Right atrium auricular region (tissue), 2 donors: ENCODE measurements at places on chromosomes 12 and 14. TPM values are rescaled to one million over a fixed set of nuclear protein-coding genes. Genes with fewer than 3 reads are reported as not detected.

DNA sequence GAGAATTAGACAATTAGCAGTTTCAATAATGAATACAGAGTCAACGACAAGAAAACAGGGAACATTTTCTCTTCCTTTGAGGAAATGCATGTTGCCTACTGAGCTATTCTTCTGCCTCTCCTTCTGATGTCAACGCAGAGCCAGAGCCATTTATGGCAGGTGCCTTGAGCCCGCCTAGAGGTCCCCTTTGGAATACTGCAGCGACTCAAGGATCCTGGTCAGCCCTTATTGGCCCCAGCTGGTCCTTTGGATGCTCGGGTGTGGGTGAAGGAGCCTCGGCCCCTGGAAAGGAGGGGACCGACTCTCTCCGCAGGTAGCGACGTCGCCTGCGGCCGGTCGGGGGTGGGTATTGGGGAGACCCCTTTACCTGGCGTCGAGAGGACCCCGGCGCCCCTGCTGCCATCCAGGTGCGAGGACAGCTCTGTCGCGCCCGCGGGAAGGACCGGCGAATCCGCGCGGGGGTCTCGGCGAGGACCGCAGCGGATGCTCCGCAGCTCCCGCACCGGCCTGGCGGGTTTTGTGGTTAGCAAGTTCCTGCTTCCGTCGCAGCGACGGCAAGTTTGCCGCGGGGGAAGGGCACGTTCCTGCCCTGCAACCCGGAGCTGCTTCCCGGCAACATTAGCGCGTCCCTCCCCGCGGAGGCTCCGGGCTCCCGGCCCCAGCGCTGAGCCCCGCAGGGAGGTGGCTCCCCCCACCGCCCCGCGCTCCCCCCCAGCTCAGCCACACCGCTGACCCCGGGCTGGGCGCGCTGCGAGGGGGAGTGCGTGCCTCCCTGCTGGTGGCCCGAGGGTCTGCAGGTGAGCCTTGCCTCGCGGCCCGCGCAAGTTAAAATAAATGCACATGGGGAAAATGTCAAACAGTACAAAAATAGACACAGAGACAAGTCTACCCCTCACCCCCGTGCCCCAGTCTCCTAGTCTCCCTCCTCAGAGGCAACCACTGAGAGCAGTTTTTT, at the start of gene MANSC1:
Gene MANSC1 (minus strand): TSS at position 532 of the 955 bp plus-strand sequence. CDS start 6,928 bp downstream, outside the sequence.
- H3K27me3 ChIP-seq, result no peaks in the 10 kb centered on the region
- peak within 1 kb of the TSS; percentile 65 for H3K27ac ChIP-seq
- H3K36me3 ChIP-seq, result no peaks in the 10 kb centered on the region
- H3K4me3 ChIP-seq, result peak within 1 kb of the TSS; percentile 69

- H3K4me3 ChIP-seq, result no peak overlapping the region
- no peak for DNase-seq
- H3K27ac ChIP-seq, result no peak overlapping the region
- H3K36me3 ChIP-seq, result no peaks in the 10 kb centered on the region
Measured at GRCh38 chr12:106724934-106725333, 49.5 kb upstream of the RIC8B start.

DNA sequence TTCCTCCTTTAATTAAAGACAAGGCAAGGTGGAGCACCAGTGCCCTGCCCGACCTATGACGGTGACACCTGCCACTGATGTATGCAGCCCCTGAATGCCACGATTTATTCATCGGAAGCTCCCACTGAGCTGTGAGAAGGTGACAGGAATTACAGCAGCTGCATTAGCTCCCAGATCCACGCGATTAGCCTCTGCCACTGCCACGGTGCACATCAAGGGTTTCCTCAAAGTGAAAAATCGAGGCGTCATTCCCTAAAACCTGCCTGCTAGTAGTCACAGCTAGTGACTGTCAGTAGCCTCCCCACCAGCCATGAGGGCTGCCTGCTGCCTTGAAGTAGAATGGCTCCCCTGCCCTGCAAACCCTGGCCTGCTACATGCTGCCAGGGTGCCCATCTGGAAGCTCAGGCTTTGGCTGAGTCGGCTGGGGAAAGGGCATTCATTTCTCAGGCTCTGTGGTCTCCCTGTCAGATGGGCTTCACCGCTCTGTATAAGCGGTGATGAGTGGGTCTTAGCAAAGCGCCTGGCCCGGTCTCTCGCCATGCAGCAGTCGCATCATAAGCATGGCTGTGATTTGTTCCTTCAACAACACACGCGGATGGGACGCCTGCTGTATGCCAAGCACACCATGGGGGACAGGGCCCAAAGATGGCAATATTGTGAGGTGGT, 8.2 kb upstream of the BCL11B start:
- no peak overlapping the region for H3K27ac ChIP-seq
- H3K4me3 ChIP-seq, result no peak overlapping the region
- no peaks in the 10 kb centered on the region for H3K4me1 ChIP-seq
- no peak for DNase-seq

GRCh38 chr14:61525293-61526011, 169.9 kb upstream of the HIF1A start:
- H3K27me3 ChIP-seq, result no peaks in the 10 kb centered on the region
- no peaks in the 10 kb centered on the region for H3K36me3 ChIP-seq
- peaks cover 45% of the 10 kb centered on the region for H3K4me1 ChIP-seq

Gene ART4
- total RNA-seq, result 12.1 TPM

Gene TMEM179
- total RNA-seq, result 2.2 TPM
